ENCODE measurements at places on chromosomes 2 and 18.

DNA sequence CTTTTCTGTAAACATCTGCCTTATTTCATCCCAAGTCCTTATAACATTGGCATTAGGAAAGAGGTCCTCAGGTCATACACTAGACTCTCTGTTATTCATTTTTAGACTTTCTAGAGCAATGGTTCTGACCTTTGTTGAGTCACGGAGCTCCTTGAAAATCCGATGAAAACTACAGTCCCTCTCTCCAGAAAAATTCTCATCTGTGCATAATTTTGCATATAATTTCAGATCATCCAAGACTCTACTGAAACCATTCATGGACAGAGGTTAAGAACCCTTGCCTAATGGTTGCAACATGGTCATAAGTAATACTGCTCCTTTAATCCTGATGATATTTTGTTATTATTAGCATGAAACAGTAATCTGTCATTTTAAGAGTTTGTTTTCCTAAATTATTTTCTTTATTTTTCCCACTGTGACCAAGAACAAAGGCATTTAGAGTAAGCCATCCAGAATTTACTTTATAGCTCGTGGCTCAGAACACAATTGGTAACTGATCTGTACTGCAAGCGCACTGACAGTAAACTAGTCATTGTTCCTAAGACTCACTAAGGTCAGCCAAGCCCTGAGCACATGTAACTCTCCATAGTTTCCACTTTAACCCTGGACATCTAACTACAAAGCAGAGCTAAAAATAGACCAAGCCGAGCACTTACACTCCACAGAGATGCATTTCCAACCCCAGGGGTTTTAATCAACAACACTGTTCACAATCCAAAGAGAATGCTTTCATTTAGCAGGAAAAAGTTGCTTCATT, 8.4 kb downstream of the MYOM1 start:
- DNase-seq: no peak

DNA sequence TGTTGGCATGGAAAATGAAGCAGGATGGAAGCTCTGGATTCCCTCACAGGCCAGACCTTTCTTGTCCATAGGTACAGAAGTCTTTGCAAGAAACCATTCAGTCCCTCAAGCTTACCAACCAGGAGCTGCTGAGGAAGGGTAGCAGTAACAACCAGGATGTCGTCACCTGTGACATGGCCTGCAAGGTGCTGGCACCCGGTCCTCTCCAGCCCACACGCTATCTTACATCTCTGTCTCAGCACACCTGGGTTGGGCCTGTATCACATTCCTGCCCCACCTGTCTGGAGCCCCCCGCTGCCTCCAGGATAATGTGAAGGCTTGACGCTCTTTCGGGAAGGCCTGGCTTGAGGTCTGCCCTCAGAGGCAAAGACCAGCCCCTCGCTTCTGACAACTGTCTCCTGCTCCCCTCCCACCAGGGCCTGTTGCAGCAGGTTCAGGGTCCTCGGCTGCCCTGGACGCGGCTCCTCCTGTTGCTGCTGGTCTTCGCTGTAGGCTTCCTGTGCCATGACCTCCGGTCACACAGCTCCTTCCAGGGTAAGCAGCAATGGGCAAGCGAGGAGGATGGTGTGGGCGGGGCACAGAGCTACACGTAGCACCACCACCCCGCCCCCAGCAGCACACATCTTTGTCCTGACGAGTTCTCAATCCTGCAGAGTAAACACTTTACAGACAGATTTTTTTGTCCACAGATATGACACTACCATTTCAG, 6.0 kb downstream of the TMEM214 start:
- no peak for DNase-seq

DNA sequence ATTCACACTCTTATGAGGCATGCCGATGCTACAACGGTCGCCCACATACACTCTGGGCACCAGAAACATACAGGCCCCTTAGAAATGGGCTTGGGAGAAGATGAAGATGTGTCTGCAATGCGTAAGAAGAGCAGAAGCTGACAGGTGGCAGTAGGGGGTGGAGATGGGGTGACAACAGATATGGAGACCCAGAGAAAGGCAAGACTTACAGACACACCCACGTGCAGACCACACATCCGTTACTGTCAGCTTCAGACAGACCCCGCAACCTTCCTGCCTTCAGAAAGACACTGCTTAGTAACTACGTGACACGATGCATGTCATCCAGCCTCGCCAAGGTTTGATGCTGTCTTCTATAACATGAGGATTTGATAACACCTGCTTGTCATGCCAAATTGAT, 89.5 kb downstream of the ZFP36L2 start:
- DNase-seq: no peak

DNA sequence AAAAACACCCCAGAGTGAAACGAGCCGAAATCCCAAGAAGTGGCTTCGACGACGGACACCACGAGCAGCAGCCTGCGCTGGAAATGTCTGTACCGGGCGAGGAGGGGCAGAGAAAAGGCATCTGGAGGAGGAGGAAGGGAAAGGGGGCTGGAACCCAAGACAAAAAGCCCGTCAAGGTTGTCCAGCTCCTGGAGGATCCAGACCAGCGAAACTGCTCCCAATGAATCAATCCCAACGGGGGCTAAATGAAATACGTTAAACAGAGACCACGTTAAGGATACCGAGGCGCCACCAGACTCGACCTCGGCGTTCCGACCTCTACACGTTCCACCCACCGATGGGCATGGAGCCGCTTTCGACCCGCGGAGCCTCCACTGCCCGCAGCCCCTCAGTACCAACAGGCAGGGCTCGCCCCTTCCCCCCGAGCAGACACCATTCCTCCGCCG, 400 bp downstream of the CCDC88A start:
- DNase-seq: peak; percentile 18

DNA sequence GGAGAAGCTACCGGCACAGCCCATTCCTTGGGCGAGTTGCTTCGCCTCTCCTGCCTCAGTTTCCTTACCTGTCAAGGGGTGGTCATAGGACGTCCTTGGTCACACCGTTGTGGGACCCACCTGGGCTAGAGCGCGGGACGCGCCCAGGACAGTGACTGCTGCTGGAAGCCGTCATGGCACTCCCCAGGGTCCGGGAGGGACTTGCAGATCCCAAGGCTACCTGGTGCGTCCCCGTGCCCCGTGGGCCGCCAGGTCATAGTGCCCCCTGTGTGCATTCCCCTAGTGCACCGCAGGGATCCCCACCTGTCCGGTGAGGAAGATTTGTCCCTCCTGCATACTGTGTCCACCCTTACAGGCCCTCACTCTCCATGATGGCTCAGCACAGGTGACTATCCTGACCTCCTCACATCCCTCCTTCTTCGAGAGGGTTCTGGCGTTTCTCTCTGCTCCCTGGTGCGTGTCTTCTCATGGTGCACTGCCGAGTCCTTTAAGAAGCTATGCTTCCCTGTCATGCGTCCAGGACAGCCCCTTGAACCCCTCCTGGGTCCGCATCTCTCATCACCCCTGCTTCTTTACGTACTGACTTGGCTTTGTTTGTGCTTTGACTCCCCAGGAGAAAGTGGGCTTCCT, 886 bp upstream of the STK25 start:
- no peak for DNase-seq

DNA sequence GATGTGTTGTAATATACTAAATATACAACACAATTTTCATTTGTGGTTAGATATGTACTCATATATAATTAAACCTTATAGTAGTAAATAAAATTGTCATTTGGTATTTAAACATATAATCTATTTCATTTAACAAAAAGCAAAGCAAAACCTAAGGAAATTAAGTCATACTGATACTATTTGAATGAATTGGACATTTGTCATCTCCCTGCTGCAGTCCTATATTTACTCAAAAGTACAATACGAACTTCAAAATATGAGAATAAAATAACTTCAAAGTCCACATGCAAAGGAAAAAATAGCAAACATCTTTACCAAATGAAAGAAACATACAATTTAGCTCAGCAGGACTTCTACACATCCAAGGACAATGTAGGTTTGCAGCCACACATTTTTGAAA, 11.8 kb upstream of the HAT1 start:
- no peak for DNase-seq

GRCh38 chr18:12703664-12704063, 822 bp downstream of the PSMG2 start:
- DNase-seq: peak; percentile 36

DNA sequence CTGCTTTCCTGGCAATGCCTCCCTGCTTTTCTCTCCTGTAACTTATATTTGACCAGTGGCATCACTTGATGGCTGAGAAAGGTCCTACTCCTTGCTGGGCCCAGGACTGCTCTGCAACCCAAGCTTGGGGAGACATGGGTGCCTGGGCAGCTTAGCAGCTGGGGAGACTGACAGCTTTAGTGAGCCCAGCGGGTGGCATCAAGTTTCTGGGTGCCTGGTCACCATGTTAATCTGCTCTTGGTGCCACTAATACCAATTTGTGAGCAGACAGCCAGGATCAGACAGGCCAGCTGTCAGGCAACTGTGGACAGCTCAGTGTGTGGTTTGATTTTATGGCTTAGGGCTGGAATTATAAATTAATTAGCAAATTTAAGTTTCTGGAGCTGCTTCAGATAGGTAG, 144.8 kb upstream of the GLI2 start:
- DNase-seq: no peak

- DNase-seq: no peak
Observed at GRCh38 chr2:74474899-74475298, 2.4 kb upstream of the MRPL53 start.
